Transverse colon (tissue), 4 donors: ENCODE measurements at places on chromosomes 7 and 10. TPM values are rescaled to one million over a fixed set of nuclear protein-coding genes. Genes with fewer than 3 reads are reported as not detected.

GRCh38 chr10:124578231-124579010, 116.8 kb downstream of the LHPP start:
- H3K27me3 ChIP-seq, result no peaks in the 10 kb centered on the region
- no peaks in the 10 kb centered on the region for H3K36me3 ChIP-seq
- no peak for DNase-seq
- H3K4me3 ChIP-seq, result no peak overlapping the region
- no peak overlapping the region for H3K27ac ChIP-seq
- H3K4me1 ChIP-seq, result no peaks in the 10 kb centered on the region

The PKD2L1 gene
- total RNA-seq, result 0.14 TPM

DNA sequence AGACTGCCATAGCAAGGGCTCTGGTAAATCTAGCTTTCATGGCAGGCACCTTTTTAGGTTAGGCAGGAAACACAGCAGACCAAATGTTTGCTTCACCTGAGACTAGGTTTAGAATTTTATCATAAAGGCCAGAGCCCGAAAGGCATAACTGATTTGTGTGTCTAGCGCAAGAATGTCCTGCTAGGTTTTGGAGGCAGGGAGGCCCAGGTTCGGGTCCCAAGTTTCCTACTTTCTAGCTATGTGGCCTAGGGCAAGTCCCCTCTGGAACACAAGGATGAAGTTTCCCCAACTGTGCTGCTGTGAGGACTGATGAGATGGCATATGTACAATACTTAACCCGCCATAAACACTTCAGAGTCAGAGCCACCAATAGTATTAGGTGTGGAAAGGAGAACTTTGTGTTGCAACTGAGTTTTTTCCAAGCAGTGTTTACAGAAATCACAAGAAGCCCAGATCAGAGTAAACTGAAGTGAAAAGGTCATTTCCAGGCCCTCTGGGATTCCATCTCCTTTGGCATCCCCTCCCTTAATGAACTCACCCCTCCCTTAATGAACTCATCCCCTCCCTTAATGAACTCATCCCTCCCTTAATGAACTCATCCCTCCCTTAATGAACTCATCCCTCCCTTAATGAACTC, 244.9 kb downstream of the SKAP2 start:
- no peak for DNase-seq
- no peaks in the 10 kb centered on the region for H3K27me3 ChIP-seq
- H3K4me1 ChIP-seq, result no peaks in the 10 kb centered on the region
- no peak overlapping the region for H3K27ac ChIP-seq

The SYNPO2L gene
- 0.14 TPM for total RNA-seq

The GSTO2 gene
- total RNA-seq, result 9.5 TPM

The IQUB gene
- not detected for total RNA-seq

The SP4 gene
- 5.6 TPM for total RNA-seq

GRCh38 chr7:149207324-149208035, 12.1 kb downstream of the ZNF282 start:
- H3K27ac ChIP-seq, result no peak overlapping the region
- no peaks in the 10 kb centered on the region for H3K27me3 ChIP-seq
- peaks cover 40% of the 10 kb centered on the region for H3K36me3 ChIP-seq

The MYOZ1 gene
- total RNA-seq, result 1.1 TPM

The ZNF775 gene
- total RNA-seq, result 75.2 TPM

The PRSS37 gene
- total RNA-seq, result not detected

DNA sequence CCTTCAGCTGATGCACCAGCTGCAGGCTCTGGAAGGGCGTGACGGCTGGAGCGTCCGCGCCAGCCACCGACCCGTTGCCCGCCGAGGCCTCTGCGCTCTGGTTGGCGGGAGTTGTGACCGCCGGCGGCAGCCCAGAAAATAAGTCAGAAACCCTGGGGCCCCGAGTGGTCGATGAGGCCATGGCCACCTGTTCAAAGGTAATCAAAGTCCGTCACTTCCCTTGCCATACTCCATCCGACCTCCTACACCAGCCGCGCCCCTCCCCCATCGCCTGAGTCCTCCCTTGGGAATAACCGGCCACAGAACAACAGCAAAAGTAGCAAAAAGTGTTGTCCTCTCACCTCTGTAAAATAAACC, 406 bp downstream of the PRLHR start:
- DNase-seq, result no peak
- no peaks in the 10 kb centered on the region for H3K4me1 ChIP-seq
- H3K27ac ChIP-seq, result no peak overlapping the region
- H3K36me3 ChIP-seq, result no peaks in the 10 kb centered on the region
- H3K27me3 ChIP-seq, result peaks cover 67% of the 10 kb centered on the region
- H3K4me3 ChIP-seq, result no peak overlapping the region

The ITPRID1 gene
- total RNA-seq, result 6.3 TPM
